NT2/D1 (cell line): ENCODE measurements at places on chromosomes 3 and 15.
A peak's percentile ranks its signal among the peaks of the same experiment; 100 is the strongest.

- DNase-seq, result no peak
These were observed 318.6 kb downstream of the SUCLG2 start for GRCh38 chr3:67335813-67336212.

DNA sequence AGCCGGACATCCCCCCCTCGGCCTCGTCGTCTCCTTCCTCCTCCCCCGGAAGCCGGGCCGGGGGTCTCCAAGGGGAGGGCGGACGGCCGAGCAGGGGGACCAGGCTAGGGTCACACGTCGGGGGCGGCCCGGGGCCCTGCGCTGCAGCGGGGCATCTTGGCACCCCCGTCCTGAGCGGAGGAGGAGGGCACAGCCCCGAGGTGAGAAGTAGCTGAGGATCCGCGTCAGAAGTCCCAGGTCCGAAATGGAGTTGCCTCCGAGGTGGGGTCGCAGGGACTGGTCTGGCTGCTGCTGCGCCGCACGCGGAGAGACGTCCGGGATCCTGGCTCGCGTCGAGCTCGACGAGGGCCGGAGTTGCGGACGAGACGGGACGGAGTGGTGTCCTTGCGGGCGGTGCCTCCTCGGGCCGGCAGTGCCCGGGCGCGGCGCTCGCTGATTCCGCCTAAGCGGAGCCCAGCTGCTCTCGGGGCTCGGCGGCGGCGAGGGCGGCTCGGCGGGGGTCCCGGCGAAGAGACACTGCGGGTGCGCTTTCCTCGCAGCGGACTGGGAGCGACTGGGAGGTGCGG is at the start of gene ADCY5:
TSS of gene ADCY5 (minus strand) at position 555 of the 566 bp plus-strand sequence. CDS start at position 10, 545 bp downstream.
- no peak for DNase-seq

DNA sequence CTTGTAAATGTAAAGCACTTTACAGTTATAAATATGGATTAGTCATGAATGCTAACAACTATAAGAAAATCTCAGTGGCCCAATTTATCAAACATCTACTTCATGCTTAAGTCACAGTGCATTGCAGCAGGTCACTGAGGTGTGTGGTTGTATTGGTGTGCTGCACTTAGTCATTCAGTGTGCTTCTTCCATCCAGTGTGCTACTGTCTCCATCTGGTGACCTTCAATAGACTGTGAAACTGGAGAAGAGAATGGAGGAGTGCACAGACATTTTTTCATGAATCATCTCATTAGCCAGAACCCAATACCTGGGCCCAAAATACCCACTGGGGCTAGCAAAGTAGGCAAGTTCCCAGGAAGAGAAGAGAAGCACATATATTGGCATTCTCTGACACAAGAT is 199.6 kb downstream of the SHOX2 start:
- DNase-seq, result no peak

DNA sequence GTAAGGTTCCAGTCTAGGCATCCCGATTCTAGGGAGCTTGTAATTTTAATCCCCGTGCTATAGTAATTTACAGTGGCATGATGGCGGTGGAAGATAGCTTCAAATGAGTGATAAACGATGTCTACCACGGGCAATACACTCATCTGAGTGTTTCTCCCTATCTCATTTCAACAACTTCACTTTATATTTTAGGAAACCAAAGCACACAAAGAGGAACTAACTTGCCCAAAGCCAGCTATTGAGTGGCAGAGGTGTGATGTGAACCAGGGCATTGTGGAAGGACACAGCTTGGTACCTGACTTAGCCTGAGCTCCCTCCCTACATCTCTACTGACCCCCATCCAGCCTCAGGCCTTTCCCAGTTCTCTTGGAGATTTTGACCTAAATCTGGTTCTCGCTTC is 16.9 kb upstream of the FILIP1L start:
- no peak for DNase-seq

- DNase-seq, result no peak
These were observed 201.9 kb upstream of the MCTP2 start for GRCh38 chr15:94029495-94029894.

DNA sequence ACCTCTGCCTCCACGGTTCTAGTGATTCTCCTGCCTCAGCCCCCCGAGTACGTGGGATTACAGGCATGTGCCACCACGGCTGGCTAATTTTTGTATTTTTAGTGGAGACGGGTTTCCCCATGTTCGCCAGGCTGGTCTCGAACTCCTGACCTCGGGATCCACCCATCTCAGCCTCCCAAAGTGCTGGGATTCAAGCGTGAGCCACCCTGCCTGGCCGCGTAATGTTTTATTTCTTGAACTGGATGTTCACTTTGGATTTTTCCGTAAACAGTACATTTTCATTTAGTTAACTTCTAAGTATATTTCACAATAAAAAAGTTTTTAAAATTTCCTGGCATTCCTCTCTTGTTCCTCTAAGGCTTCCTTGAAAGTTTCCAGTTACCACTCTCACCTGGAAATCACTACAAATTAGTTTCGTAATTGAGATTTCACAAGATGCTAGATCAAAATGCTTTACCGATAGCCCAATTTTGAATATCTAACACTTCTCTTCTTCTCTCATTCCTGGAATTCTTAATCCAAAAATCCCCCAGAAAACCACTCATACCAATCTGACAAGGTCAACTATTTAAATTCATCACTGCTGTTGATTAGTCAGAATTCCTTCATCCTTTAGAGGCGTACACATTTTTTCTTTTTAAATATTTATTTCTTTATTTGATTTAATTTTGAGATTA is 44.7 kb upstream of the INO80 start:
- no peak for DNase-seq

GRCh38 chr3:167051421-167051820 is 328.7 kb downstream of the ZBBX start:
- DNase-seq, result peak; percentile 11

DNA sequence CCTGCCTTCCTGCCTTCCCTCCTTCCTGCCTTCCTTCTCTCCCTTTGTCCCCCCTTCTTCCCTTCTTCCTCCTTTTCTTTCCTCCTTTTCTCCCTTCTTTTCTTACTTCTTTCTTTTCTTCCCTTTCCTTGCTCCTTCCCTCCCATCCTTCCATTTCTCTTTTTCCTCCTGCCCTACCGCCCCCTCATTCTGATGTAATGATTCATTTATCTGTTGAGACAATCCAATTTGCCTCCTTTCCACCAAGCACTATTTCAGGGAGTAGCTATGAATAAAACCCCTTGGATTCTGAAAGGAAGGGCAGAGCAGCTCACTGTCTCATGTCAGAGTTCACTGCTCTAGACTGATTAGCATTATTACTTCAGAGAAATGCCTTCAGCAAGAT is 462.6 kb downstream of the PDCD6IP start:
- DNase-seq, result no peak

GRCh38 chr15:84782346-84782745 is 34.0 kb downstream of the ZNF592 start:
- DNase-seq, result no peak

DNA sequence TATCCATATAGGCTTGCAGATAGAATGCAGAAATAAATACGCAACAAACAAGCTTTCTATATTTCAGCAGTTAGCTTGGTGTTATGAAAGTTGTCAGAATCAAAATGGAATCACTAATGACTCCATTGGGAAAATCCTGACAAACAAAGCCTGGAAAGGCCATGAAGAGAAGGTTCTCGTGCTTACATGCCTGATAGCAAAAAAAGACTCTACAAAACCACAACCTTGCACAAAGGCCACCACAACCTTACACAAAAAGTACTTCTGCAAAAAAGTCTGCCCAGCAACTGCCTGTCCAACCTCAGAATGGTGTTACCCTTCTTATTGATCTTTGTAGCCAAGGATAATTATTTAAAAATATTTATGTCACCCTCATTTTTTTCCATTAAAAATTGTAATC is 14.4 kb upstream of the PLSCR1 start:
- no peak for DNase-seq

DNA sequence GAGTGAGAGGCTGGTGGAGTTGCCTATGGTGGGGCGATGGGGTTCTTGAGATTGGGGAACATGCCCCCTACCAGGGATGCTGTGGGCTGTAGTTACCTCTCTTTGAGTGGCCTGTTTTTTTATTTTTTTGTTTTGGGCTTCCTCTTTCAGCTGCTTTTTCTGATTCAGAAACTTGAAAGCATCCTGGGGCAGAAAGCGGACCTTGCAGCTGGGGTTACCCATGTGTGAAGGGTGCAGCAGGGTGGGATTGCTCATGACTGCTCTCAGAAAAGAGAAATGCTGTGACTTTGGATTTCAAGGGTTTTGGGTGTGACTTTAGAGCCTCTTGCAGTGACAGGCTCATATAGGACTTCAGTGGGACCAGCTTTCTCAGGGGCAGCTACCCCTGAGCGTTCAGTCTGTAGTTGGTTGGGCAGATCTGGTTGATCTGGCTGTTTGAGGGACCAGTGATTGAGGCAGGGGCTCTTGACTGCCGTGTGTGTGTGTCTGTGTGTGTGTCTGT is 1.8 kb downstream of the LIMD1 start:
- DNase-seq, result no peak

GRCh38 chr3:46930945-46931403 is 45.6 kb downstream of the CCDC12 start:
- no peak for DNase-seq

- DNase-seq, result no peak
These were observed 9.7 kb upstream of the CRBN start for GRCh38 chr3:3189102-3189727.

- peak; percentile 88 for DNase-seq
These were observed at the start of gene ZNF660 for GRCh38 chr3:44584646-44585501. ZNF660 (plus strand) TSS chr3:44584964; CDS start chr3:44594194, 9,230 bp downstream.

GRCh38 chr3:160885791-160886286 is 129.8 kb downstream of the PPM1L start:
- DNase-seq, result peak; percentile 18

GRCh38 chr15:51589881-51590568 is 32.5 kb downstream of the DMXL2 start:
- no peak for DNase-seq

GRCh38 chr15:81751816-81752545 is 293.8 kb downstream of the MEX3B start:
- DNase-seq, result no peak

DNA sequence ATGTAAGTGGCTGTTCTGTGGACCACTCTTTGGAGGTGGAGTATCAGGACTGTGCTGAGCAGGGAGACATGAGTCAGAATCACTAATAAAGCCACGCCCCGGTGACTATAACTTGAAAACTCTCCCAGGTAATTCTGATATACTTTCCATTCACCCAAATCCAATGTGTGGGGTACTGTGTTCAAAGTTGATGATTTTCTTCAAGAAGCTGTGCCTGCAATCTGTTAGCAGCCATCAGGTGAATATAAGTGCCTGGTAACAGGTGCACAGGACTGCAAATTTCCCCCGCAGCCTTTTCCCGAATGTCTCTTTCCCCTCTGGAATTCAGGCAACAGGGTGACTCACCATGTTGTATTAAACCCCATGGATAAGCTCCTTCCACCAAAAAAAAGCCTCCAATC is 17.0 kb downstream of the MAGI1 start:
- no peak for DNase-seq

- DNase-seq, result no peak
These were observed 202.5 kb downstream of the MEIS2 start for GRCh38 chr15:36897834-36898233.

DNA sequence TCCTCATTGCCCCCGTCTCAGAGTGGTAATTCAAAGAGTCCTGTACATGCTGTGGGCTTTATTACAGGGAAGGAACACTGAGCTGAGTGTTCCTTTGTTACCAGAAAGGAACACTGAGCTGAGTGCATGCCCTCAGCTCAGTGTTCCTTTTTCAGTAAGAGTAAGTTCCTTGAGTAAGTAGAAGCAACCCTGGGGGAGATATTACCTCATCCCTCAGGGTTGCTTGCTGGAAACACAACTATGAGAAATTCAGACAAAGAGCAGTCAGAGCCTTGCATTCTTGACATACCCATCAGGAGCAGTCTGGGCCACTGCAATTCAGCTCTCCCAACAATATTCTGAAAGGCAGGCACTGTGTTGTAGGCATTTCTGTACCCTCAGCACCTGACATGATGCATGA is 17.0 kb downstream of the CHRM5 start:
- peak; percentile 13 for DNase-seq

- no peak for DNase-seq
These were observed 239.2 kb downstream of the GABRG3 start for GRCh38 chr15:27210176-27210575.

DNA sequence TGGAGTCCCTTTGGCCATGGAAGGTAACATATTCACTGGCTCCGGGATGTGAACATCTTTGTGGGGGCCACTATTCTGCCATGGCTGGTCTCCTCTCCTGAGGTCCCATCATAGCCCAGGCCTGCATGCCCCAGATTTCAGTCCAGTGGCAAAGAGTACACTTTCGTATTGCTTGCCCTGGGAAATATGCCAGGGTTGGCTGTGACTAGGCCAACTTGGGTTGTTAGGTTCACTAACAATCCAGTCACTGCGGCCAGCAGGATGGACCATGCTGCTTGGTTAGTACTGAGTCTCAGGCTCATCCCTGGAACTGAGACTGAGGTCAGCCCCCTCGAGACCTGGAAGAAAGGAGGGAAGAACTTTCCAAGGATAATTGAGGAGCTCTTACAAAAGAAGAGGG is 9.8 kb upstream of the EEFSEC start:
- DNase-seq, result no peak

DNA sequence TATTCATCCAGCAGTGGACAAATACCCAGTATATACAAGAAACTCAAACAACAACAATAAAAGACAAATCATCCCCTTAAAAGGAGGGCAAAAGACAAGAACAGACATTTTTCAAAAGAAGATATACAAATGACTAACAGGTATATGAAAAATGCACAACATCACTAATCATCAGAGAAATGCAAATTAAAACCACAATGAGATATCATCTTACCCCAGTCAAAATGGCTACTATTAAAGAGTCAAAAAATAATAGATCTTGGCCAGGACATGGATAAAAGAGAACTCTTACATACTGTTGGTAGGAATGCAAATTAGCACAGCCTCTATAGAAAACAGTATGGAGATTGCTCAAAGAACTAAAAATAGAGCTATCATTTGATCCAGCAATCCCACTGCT is 16.9 kb downstream of the DHX36 start:
- no peak for DNase-seq

- DNase-seq, result no peak
These were observed 396.8 kb downstream of the CADM2 start for GRCh38 chr3:85355572-85355971.

- DNase-seq, result no peak
These were observed 156.3 kb downstream of the MTHFS start for GRCh38 chr15:79740561-79740960.

- no peak for DNase-seq
These were observed 6.7 kb upstream of the DGKG start for GRCh38 chr3:186368717-186369116.
